ENCODE measurements at places on chromosomes 1 and 21.
A peak's percentile ranks its signal among the peaks of the same experiment; 100 is the strongest.

DNA sequence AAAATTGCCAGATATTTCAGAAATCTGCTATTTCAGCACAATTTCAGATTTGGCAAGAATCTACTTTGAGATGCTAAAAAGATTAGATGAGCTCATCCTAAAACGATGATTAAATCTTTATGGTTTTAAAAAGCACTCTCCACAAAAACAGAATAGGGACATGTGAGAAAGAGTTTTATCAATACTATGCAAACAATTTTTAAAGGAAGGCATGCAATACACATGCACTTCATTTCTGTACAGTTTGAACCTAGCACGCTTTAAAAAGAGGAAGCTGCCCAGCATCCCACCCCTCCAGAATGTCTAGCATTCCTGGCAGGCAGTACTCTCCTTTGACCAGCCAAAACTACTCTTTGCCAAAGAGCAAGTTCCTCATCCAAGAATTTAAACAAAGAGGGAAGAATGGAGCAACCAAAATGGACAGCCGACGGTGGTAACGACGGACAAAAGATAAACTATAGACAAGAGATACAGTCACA is 1.3 kb downstream of the ARHGAP29 start:
- no peak for DNase-seq

DNA sequence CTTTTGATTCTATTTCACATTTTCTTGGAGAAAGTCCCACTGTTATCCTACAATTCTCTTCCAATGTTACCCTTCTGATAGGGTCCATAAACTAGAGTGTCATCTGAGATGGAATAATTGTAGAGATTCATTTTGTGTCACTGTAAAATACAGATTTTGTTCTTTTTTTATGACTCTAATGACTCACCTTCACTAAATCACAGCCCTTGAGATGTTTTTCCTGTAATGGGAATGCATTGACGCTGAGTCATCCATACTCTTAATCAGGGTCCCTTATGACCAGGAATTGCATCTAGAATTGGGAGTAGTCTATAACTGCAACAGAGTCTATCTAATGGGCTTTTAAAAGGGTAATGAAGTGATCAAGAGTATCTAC is 315.5 kb downstream of the TGFB2 start:
- no peak for DNase-seq

GRCh38 chr1:118304722-118305359 is 119.8 kb upstream of the SPAG17 start:
- no peak for DNase-seq

- no peak for DNase-seq
Observed at GRCh38 chr1:31796707-31797106, 19.1 kb downstream of the SPOCD1 start.

- no peak for DNase-seq
Observed at GRCh38 chr1:150575518-150576366, 3.7 kb downstream of the MCL1 start.

DNA sequence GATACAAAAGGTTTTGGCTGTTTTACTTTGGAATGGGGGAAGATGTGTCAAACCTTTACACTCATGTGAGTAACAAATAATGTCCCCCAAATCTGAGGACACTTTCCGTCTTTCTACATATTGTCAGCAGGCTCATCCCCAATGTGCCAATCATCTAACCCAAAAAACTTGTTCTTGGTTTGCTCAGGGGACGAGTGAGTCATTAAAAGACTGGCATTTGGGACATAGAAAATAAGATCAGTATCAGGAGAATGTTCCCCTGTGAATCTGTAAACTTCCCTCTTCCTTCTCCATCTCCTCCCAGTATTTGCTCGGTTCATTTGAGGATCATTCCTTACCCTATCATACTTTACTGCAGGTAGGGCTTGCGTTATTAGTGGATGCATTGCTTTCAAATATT is 194.1 kb upstream of the RUNX1 start:
- no peak for DNase-seq

GRCh38 chr1:205930195-205930577 is 13.1 kb downstream of the SLC26A9 start:
- DNase-seq = no peak

DNA sequence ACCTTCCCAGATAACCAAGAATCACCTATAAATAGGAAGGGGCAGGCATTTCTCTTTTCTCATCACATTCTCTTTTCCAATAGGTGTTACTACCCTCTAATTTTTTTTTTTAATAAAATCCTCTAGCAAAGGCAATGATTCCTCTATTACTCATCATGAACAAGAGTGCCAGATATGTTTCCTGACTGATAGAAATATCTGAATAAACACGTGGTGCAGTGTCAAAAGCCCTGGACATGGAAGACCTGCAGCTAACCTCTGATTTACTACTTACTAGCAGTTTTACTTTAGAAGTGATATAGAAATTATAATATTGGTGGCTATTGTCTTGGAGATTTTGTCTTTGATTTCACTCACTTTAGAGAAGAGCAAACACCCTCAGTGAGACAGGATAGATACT is 194.6 kb upstream of the SAMSN1 start:
- DNase-seq = no peak

DNA sequence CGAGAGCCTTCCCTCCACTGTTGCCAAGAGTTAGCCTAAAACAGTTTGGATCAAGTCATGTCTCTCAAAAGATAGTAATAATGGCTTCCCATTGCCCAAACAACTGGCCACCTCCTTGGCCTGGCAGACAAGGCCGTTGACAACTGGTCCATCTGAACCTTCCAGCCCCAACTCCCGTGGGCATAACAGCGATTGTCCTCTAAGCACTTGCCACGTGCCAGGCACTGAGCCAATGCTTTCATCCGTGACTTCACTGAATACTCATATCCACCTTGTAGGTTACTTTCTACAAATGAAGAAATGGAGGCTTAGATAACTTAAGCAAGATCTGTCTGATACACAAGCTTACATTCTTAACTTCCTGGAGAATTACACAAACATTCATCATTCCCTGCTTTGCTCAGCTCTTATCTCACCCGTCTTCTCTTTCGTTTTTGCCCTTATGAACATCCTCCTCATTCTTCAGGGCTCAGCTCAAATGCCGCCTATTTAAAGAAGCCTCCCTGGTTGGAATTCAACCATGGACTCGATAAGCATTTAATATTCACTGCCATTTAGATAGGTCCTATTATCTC is 106.4 kb downstream of the KCND3 start:
- DNase-seq = no peak

- no peak for DNase-seq
Observed at GRCh38 chr1:228010921-228011320, 4.1 kb downstream of the WNT3A start.

DNA sequence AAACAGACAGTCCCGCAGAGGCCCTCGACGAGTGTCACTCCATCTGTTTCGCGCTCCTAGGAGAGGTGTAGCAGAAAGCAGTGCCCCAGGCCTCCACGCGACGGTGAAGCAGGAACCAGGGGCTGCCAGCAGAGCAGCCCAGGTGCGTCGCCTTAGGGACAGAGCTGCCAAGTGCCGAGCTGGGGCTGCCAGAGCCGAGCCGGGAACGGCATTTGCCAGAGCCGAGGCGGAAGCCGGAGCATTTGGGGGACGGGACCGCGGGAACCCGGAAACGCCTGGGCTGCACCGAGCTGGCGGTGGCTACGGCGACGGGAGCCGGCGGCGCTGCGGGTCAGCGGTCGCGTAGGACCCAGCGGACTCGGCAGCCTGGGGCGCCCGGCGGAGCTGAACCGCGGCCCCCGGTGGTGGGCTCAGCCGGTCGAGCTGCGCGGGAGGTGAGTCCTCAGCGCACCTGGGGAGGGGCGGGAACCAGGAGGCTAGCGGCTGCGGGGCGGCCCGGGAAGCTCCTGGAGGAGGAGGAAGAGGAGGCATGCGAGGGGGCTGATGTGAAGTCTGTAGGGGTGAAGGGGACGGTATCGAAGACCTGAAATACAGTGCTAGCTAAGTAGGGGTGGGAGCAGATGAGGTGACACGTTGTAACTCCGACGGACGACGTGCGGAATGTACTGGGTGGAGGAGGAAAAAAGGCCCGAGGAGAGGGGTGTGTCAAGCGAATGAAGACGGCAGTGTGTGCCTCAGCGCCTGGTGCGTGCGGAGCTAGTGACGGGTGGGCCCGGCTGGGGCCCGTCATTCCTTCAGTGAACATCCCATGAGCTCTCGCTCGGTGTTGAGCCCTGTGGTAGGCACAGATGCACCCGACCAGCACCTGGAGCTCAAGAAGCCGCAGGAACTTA is at the start of gene SLC35A3:
Gene SLC35A3, plus strand, starts transcription at position 268 of the 893 bp plus-strand sequence. CDS start 23,559 bp downstream, outside the sequence.
- peak; percentile 92 for DNase-seq

DNA sequence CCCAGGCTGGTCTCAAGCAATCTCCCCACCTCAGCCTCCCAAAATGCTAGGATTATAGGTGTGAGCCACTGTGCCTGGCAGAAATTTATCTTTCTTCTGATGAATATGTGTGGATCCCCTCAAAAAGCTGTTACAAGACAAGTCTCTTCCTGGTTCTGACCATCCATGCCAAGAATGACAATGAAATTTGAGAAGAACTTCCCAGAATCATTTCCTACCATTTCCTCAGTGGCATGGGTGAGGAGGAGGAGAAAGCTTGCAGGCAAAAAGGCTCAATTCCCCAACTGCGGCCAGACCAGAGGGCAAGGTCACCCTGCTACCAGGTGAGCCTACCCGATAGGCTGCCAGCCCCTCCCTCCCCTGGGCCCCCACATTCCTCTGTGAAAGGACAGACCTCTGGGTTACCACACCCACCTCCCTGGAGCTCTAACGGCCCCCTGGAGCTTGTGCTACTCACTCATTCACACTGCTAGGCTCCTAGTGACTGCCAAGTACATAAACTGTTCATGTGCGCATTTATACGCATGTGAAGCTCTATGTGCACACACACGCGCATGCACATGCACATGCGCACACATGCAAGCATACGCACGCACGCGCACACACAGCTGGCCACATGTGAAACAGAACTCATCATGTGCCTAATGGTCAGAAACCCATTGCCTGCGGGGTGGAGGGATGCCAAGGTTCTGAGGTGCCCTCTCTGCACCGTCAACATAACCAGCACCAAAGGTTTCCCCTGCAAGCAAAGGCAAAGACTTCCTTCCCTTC is 17.0 kb downstream of the MRAP start:
- DNase-seq = no peak

GRCh38 chr21:29640080-29640508 is 299.7 kb downstream of the GRIK1 start:
- peak; percentile 39 for DNase-seq

- DNase-seq = no peak
Observed at GRCh38 chr1:92482665-92483609, 3.8 kb downstream of the GFI1 start.

DNA sequence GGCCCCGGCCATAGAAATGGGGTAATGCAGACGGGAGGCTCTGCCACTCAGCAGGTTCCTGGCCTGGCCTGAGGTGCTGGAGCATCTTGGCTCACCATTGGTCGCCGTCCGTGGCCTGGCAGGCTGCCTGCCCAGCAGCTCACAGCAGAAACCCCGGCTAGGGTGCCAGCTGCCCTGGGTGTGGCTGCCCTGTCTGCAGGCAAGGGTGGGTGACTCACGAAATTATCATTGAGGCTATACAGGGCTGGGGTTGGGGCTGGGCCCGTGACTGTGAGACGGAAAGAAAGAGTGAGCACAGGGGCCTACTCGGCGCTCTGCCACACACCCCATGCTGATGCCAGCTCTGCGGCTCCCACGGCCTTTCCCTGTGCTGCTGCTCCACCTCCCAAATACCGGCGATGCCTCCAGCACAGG is 8.0 kb upstream of the PKP1 start:
- no peak for DNase-seq

- DNase-seq = no peak
Observed at GRCh38 chr1:114956570-114956969, 73.1 kb upstream of the TSHB start.

DNA sequence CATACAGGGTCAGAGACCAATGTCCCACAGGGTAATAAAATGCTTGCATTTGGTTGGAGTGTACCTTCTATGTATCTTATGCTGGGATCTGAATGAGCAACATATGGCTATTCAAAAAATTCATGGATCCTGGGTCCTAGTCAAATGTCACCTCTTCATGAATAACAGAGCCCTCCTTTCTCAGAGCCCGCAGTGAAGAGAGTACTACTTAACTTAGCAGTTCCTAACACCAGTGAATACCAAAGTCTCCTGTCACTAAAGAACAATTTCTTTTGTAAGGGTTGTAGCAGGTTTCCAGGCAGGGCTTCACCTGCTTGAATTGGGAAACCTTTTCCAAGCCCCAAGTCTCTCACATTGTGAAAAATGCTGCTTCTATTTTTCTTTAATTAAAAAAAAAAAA is 483.0 kb upstream of the DEPDC1 start:
- DNase-seq = no peak

DNA sequence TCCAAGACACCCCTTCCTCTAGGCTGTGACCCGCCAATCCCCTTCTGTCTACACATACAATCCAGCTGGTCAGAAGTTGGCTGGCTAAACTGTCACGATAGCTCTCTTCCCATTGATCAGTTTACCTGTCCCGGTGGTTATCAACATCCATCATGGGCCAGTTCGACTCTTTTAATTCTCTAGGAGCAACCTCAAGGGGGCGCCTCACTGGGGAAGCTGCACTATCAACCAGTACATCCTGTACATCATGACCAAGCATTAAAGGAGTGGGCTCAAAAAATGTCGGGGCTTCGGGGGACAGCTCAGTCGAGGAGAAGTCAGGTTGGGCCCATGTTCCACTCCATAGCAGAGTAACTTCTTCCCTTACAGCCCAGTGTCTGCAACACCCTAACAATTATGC is 53.2 kb upstream of the B3GALNT2 start:
- peak; percentile 6 for DNase-seq

DNA sequence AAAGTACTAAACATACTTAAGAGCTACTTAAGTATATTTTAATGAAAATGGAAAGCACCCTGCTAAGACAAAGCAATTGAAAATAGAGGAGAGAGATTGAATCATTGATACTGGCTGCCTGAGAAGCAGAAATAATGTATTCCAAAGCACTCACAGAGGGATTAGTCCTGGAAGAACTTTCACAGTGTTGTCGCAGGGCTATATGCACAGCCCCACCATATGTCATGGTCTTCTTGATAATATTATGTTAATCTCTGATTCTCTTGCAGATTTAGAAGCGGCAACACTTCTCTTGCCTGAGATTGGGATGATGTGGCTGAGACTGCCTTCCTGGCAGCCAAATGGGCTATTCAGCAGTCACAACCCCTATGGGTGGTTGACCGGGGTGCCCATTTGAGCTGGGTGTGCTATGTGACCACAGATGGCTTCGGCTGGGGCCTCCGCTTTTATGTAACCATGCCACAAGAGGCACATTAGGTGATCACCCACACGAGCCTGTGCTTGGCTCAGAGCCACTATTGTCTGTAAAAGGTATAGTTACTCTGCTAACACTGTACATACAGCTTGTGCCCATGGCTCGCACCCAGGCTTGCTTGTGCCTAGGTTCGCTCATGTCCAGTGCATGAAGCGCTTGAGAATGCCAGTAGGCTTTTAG is 152.2 kb upstream of the SGIP1 start:
- DNase-seq = no peak

DNA sequence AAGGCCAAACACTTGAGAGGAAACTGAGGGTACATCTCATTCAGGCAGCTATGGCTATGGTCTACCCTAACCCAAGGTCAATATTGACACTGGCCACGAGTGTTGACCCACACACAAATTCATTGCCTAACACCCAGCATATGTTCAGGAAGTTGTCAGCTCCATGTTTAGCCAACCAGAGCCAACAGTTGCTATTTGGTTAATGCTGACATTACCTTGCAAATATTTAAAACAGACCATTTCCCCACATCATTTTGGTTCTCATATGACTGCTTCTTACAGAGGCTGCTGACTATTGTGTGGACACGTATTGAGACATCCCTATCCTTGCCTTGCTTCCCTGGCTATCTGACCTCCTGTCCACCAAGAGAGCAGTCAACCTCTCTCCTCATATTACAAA is 97.3 kb downstream of the LMX1A start:
- no peak for DNase-seq

GRCh38 chr1:9561429-9561828 is 22.2 kb downstream of the SLC25A33 start:
- peak; percentile 24 for DNase-seq

GRCh38 chr1:28915031-28915895 is 894 bp downstream of the EPB41 start:
- peak; percentile 63 for DNase-seq

Measured in OCI-LY7 (cell line).